ENCODE measurements at places on chromosomes 3 and 15.

DNA sequence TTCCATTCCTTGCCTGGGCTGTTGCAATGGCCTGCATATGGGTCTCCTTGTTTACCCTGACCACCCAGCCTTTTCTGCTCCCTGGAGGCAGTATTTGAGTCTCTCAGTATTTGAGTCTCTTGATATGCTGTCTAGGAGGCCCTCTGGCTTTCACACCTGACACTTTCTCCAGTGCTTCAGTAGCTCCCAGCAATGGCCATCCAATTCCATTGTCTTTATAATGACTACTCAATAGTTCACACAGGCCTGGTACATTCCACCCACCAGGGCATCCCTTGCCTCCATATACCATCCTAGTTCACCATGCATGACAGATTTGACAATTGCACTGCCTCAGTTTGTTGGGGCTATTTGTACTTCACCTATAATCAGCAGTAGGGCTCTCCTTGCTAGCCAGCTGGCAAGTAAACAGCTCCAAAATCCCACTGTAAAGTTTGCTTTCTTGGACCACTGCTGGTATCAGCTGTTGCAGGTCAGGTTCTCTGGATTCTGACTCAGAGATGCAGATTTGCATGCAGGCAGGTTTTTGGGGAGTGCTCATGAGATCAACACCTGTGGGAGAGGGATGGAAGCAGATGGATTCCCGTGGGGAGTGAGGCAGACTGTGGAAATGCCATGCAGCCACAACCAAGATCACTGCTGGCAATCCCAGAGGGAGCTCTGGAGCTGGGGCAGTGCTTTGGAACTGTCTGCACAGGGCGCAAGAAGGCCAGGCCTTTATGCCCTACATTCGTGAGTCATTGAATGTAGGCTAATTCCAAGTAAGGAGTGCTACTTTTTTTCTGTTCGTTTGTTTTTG, 19.1 kb upstream of the XIRP1 start:
- no peak for DNase-seq

- DNase-seq: no peak
Observed at GRCh38 chr3:134824791-134825190, 29.7 kb downstream of the EPHB1 start.

DNA sequence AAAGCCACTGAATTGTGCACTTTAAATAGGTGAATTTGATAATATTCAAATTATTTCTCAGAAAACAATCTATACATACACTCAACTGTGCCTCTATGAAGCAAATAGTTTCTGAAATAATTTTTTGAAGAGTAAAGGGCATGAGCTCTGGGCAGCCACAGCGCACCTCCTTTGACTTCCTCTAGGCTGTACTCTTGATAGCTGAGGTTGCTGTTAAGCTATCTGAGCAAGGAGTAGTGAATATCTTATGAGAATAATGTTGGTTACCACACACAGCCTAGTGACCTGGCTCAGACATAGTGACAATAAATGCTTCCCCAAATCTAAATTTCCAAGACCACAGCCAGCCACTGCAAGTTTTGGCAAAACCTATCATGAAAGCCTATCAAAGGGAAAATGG, 11.6 kb upstream of the SEC61A1 start:
- DNase-seq: no peak

- DNase-seq: no peak
Observed at GRCh38 chr3:114624047-114624445, 330.2 kb downstream of the TIGIT start.

GRCh38 chr15:22892333-22892732, 53.9 kb downstream of the NIPA2 start:
- DNase-seq: no peak

- no peak for DNase-seq
Observed at GRCh38 chr3:185866555-185866954, 41.7 kb upstream of the IGF2BP2 start.

- DNase-seq: no peak
Observed at GRCh38 chr3:13197281-13197680, 124.1 kb upstream of the IQSEC1 start.

DNA sequence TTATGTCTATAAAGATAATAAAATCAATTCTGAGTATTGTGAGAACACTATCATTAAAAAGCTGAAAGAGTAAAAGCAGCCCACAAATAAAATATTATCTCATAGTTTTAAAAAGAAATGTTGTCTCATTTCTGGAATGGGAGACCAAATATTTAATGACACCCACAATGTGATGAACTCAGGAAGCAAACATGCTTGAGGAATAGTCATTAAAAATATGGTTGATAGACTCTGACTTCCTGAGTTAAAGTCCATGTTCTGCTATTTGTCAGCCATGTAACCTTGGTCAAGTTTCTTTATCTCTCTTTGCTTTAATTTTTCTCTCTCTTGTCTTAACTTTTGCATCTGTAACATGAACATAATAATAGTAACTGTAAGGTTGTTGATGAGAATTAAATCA, 35.5 kb upstream of the CHMP2B start:
- DNase-seq: no peak

DNA sequence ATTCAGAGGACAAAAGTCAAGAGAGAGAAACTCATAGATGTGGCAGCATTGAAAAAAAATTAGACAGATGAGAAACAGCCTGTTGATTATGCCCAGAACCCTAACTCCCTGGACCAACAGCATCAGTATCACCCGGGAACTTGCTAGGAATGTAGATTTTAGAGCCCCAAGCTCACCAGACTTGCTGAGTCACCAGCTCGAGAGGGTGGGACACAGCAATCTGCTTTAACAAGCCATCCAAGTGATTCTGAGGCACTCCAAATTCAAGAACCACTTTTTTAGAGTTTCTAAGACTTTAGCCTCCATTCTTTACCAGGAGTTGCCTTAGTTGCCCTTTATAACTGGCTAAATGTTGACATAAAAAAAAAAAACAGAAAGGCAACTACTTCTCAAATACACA, 70.9 kb downstream of the CGGBP1 start:
- no peak for DNase-seq

- no peak for DNase-seq
Observed at GRCh38 chr15:34782901-34783300, 12.4 kb downstream of the ACTC1 start.

- DNase-seq: no peak
Observed at GRCh38 chr3:52302426-52303145, 13.5 kb upstream of the DNAH1 start.

GRCh38 chr3:30616347-30617027, 10.1 kb downstream of the TGFBR2 start:
- no peak for DNase-seq

DNA sequence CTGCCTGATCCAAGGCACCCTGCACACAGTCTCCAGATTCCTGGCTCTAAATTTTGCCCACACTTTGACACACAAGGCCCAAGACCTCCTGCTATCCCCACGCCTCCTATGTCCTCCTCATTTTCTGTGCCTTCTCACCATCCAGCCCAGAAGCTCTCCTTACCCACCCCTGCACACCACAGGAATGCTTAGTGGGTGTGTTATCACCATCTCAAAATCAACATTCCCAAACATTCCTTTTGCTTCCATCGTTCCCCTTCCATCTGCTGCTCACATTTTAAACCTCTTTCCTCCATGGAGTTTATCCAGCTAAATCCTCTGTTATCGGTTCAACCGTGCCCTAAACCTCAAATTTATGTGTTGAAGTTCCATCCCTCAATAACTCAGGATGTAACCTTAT, 43.9 kb downstream of the DGKG start:
- DNase-seq: no peak

GRCh38 chr15:39788108-39788507, 5.5 kb upstream of the FSIP1 start:
- no peak for DNase-seq

GRCh38 chr3:103057003-103057402, 622.2 kb downstream of the ZPLD1 start:
- no peak for DNase-seq

GRCh38 chr15:56251315-56252095, 7.8 kb upstream of the RFX7 start:
- no peak for DNase-seq

DNA sequence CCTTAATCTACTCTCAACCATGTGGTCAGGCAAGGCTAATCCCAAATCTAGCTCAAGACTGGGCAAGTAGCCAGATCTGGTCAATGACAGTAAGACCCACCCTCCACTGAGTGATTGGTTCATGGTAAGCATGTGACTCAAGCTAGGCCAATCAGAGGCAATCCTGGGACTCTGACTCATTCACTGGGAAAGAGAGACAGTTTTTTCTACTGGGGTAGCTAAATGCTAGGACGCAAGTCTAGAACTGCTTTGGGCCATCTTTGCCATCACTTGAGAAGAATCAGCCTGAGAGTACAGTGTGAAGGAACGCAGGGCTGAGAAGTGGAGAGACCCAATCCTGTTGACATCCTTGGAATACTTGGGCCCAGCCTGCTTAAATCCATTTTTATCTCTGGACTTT, 9.4 kb upstream of the RAD18 start:
- DNase-seq: no peak

- DNase-seq: peak; percentile 5
Observed at GRCh38 chr3:46862369-46863025, 747 bp downstream of the MYL3 start.

- no peak for DNase-seq
Observed at GRCh38 chr3:197518881-197519421, 36.8 kb downstream of the BDH1 start.

DNA sequence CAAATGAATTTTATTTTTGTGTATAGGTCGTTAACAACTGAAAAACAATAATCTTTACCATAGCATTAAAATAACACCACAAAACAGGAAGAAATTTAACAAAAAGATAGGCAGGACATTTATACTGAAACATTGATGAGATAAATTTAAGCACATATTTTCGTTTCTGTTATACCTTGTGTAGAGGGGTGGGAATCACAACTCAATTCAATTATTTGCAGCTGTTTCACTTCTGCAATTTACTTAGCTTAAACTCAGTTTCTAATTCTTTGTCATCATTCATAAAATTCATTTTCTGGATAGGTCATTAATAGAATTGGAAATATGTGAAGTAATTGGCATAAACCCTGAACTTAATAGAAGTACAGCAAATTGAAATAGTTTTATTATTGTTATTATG, 42.3 kb downstream of the TP63 start:
- no peak for DNase-seq

GRCh38 chr15:66565741-66566144, at the start of gene LCTL:
Gene LCTL (minus strand): TSS chr15:66565998. CDS start chr15:66565365, 633 bp downstream.
- DNase-seq: no peak

DNA sequence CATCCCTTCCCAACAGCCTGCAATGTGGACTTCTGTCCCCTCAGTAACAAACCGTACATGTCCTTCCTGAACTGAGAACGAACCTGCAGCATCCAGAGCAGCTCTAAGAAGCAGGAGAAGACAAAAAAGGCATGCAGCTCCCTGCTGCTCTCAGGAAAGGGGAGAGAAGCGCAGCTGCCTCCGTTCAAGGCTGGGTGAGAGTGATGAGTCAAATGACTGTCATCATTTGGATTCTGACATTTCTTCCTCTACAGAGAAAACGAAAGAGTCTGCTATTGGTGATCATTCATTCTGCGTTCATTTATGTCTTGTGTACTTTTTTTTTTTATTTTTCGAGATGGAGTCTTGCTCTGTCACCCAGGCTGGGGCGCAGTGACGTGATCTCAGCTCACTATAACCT, 677.8 kb downstream of the FHIT start:
- DNase-seq: no peak

DNA sequence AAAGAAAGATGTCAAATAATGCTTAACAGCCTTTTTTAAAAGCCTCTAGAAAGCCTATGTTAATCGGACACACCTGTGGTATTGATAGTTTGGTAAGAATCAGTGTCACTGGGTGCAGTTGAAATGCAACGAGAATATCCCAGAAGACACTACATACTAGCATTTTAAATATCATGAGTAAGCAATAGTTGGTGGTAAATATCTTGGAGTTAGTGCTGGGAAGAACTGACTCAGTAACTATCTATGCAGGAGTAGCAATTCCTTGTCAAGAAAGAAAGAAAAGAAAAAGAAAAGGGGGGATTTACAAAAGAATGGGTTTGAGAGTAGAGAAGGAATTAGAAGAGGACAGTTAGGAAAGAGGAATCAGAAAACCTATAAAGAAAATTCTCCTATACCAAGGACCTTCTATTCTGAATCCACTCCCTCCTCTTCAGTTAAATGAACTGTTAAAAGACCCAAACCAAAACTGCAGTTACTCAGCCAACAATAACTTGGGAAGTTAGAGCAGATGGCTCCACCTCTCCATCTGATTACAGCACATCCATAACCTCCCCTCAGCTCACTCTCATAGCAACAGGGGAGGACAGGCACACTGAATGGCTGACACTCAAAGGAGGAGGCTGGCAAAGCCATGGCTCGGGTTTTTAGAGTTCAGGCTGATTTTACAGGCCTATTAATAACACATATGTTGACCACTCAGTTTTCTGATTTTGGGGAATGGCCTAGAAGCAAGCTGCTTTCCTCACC, 207.6 kb upstream of the MDFIC2 start:
- no peak for DNase-seq

- DNase-seq: no peak
Observed at GRCh38 chr15:94175420-94175819, 55.9 kb upstream of the MCTP2 start.

DNA sequence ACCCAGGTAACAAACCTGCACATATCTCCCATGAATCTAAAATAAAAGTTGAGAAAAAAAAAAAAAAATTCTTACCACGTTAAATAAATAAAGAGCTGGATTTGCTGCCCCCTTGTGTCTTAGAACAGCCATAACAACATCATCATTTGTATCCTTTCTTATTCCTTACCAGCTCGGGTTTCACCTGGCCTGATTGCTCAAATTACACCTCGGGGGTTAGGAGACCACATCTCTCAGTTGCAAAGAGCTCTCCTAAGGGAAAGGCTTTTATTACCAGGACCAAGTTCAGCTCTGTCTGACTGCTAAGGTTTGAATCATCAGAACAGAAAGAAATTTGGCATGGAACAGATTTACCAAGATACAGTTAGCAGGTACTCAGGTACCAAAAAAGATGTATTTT, 25.8 kb upstream of the RPL39L start:
- no peak for DNase-seq

DNA sequence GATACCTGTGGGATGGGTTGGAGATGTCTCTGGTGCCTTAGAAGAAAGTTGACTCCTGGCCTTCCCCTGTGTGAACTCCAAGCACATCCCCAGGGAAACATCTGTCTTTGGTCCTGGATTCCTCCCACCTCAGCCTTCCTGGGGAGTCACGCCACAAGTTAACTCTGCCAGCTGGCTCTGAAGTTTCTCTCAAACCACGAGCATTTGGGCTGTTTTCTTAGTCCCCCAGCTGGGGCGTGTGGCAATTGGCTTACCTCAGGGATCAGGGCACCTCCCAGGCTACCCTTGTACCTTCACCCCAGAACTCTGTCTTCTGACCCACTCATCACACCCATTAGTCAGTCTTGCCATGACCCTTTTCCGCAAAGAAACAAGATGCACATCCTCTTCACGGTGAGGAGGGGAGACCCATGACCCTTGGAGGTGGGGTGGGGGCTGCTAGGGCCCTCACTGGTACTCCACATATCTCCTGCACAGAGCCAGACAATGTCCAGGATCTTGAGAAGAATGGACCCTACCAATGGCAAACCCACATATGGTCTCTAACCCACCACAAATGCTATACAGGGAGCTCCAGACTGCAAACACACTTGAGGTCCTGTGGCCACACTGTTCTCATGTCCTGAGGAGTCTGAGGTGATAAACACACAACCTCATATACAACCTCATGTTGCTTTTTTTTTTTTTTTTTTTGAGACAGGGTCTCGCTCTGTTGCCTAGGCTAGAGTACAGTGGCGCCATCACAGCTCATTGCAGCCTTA, 3.9 kb downstream of the NEIL1 start:
- no peak for DNase-seq

Data from glutamatergic neuron (in vitro differentiated cells).